ENCODE measurements at places on chromosomes 7 and 10.

DNA sequence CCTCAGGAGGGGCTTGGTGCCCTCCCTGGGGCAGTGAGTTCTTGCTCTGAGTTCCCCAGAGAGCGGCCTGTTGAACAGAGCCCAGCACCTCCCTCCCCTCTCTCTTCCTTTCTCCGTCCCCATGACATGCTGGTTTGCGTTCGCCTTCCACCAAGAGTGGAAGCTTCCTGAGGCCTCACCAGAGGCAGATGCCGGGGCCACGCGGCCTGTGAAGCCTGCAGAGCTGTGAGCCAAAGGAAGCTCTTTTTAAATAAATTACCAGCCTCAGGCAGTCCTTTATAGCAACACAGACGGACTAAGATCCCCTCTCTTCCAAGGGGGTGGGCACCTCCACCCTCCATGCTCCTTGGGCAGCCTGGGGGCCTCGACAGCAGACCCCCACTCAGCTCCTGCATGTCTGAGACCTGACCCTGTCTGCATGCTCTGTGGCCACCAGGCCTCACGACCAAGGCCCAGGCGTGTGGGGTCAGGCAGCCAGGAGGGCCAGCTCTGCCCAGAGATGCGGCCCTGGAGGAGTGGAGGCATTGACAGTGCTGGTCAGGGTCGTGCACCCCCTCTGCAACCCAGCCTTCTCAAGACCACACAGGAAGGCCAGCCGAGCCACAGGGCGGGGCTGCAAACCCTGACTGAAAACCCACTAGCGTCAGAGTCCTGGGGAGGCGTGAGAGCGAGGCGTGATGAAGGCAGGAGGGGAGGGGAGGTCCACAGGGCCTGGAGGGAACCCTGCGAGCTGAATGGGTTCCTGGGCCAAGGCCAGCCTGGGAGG, 54.6 kb upstream of the ADGRA1 start:
- DNase-seq, result no peak

DNA sequence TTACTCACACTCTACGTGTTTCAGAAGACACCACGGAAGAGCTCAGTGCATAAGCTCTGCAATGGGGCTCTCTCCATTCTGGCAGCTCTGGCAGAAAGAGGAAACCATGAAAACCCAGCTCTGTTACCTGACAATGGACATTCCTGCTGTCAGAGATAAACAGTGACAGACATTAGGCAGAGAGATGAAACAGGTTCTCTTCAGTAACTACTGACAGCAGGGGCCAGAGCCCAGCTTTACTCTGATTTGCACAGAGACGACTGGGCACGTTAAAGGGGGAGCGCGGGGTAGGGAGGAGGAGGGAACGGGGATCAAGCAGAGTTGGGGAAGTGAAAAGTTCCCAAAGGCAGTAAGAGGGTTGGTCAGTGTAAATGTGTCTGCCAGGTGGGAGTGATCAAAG, 206.1 kb downstream of the RAMP3 start:
- DNase-seq, result no peak

DNA sequence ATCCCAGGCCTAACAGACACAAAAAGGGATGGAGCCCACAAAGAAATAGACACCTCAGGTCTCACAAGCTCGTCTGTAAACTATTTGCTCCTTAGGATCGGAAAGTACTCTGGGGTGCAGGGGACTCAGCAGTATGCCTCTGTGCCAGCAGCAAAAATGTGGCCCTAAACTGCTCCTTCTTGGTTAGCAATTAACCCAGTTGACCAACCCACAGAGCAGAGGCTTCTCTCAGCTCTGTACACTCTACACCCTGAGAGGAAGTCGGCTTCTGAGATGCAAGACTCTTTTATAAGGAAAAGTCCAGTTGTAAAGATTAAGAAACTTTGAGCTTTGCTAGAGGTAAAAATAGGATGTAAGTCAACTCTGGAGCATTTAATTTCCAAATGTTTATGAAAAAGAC, 156.3 kb upstream of the PRSS58 start:
- no peak for DNase-seq

- DNase-seq, result peak; percentile 86
These were observed 47.7 kb upstream of the FGL2 start for GRCh38 chr7:77247206-77247850.

DNA sequence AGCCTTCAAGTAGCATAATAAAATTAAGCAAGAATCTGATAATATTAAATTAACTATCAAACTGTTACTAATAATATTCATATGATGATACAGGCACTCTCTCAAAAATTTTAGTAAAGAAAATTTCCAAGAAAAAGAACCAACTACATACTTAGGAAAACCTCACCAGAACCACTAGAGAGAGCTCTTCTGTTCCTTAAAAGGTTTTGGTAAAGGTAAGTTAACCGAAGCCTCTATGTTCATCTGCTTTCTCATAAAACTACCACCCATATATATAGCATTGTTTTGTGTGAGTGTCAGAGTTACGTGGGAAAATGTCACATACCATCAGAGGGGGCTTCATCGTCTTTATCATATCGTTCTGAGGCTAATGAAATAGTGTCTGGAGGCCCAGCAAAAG, 20.7 kb downstream of the SKAP2 start:
- DNase-seq, result no peak

- no peak for DNase-seq
These were observed 131.8 kb downstream of the ADK start for GRCh38 chr10:74282848-74283210.

- no peak for DNase-seq
These were observed 23.7 kb downstream of the VSTM4 start for GRCh38 chr10:49091450-49092210.

GRCh38 chr7:129907122-129907736, 45.5 kb downstream of the UBE2H start:
- peak; percentile 18 for DNase-seq

- peak; percentile 55 for DNase-seq
These were observed 45.1 kb downstream of the ST8SIA6 start for GRCh38 chr10:17409170-17409733.

- DNase-seq, result no peak
These were observed 246.0 kb upstream of the SHH start for GRCh38 chr7:156058248-156058647.

DNA sequence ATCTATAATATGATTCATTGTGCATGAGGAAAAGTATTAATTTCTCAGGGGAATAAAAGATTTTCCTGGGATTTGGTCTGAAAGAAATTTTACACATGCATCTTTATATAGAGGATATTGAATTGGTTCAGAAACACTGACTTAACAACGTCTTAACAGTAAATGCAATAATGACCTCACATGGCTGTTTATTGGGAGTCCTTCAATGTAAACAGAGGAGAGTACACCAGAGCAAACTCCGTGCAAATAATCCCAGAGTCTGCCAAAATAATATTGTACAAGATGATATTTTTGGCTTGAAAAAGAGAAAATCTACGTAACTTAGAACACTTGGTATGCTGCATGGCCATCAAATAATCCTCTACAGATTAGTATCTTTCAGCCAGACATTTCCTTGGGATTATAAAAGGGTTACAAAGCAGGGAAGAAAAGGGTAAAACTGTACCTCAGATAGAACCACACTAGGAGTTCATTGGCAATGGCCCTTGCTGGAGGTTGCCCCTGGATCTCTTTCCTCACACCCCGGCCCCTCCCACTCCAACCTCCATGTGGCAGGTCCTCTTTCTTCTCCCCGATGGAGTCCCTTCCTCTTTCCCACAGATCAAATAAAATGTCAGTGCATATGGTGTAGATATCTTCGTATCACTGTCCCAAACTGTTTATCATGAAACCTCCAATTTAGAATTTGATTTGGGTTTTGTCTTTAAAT, 196.4 kb downstream of the EVX1 start:
- no peak for DNase-seq

DNA sequence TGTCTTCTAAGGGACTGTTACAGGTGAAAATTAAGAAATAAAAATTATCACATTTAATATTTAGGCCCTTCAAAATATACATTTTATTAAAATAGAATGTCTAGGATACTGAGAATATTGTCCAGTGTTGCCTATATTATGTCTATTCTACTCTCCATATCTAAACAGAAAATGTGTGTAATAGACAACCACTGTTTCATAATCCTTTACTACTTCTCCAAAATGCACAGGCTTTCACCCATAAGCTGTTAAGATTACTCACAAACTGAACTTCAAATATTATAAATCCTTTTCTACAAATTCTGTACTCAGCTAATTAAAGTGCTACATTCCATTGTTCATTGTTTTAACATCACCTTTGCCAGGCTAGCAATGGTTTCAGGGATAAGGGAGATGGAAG, 56.7 kb upstream of the TFEC start:
- no peak for DNase-seq

- DNase-seq, result no peak
These were observed 39.9 kb upstream of the CC2D2B start for GRCh38 chr10:95867866-95868265.

DNA sequence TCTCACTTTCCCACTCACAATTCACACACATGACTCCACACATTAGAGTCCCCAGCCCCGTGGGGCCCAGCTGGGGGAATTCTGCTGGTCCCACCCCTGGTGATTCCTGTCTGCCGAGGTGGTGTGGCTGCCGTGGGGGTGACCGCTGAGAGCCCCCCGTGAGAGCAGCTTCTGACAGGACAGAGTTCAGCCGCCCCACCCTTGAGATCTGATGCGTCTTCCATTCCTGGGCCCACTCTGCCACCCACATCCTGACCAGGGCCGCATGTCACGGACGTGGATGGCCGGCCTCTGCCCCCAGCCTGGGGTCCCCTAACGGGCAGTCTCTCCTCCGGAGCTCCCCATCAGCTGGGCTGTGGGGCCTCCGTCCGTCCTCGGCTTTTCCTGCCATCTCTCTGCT, 240.1 kb upstream of the PITRM1 start:
- DNase-seq, result no peak

- no peak for DNase-seq
These were observed 111.5 kb downstream of the SH2D4B start for GRCh38 chr10:80649183-80649582.

DNA sequence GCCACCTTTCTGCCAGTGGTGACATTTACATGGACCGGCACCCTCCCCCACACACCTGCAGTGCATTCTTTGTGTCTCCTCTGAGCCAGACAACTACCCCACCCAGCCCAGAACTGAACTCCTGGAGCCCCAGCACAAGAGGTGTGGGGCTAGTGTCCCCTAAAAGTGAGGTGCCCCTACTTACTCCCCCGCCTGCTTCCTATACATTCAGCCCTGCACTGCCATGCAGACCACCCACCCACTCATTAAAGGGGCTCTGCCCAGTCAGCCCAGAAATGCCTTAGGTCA, 1.9 kb downstream of the SAP25 start:
- DNase-seq, result no peak

DNA sequence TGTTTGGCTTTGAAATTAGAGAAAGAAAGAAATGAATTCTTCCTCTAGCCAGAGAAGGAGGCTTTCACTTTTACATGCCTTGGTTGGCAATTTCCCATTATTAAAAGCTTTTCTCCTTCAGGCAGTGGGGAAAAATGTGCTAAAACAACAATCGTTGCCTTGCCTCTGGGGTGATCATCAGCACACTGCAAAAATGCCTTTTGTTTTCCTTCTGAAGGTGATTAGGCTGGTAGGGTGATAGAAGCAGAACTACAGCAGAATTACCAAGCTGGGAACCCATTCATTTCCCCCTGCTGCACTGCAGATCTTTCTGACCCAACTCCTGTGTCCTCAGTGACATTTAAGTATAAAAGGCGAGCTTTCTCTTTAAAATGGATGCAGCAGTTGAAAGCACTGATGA, 22.2 kb downstream of the ANK3 start:
- no peak for DNase-seq

DNA sequence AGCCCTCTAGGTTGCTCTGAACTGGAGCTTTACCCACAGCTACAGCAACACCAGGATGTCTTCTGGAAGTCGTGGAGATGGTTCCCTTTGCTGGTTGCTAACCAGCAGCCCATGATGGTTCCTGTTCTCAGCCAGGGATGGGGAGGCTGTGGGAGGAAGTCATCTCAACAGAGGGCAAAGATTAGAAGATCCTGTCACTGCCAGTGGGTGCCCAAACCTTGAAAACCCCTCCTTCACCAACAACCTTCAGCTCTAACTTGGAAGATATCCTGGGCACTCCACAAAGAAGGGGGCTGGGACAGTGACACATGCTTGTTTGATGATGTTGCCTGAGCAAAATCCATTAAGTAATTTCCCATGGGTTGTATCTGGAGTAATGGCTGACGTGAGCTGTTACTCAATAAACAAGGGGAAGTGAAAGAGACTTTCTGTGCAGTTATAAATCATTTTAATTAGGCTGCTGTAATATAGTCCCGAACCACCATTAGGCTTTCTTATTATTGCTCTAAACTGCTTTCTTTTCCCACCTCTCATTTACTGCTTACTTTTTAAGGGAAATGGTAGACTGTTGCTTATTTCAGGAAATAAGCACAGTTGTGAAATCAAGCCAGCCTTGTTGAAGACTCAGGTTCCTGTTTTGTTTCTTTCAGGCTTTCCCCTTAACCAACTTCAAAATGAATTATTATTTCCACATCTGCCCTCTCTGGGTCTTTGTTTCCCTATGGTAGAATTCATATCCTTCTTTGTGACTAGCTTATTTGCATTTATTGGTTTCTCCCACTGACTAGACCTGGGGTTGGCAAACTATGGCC, 124.8 kb downstream of the PPP1R17 start:
- DNase-seq, result peak; percentile 2

DNA sequence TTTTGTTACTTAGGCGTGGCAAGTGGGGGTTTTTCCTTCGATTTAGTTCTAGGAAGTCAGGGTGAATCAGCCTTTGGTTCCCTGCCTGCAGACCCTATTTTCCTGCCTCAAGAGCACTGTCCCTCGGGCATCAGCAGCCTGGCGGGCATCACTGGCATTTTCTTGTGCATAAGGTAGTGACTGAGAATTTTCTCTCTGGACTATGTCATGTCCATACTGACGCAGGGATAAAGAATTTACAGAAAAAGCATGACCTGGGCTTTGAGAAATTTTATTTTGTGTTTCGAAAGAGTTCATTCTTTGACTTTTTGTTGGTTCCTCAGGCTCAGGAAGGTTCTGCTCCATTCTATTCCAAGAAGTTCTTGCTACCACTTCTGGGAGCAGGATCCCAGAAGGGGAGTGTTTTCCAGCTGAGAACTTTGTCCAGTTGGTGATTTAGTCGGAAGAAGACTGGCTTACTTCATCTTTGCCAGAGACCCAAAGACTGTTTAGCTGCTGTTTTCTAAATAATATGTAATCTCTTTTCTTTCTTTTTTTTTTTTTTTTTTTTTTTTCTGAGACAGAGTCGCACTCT, 213.9 kb upstream of the SH2B2 start:
- no peak for DNase-seq

DNA sequence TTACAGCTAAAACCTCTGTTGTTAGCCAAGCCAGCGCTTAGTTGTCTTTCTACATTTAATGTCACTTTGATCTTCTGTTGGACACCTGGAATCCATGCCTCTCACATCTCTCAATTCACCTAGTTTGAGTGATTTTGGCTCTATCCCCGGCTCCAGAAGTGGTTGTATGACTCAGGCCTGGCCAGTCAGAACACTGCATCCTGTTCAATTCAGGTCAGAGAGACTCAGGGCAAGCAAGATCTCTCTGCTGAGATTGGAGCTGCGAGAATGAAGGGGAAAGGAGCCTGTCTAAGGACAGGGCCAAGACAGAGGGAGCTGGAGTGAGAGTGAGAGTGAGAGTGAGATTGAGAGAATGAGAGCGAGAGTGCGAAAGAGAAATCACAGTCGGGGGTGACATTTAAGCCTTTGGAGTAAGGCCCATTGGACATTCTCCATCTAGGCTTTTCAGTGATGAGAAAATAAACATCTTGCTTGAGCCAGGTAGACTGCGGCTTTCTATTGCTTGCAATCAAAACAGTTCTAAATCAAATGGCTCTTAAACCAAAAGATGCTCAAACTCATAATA, 83.3 kb upstream of the DYNC1I1 start:
- DNase-seq, result no peak
